Glomerular endothelial cell (primary cell): ENCODE measurements at places on chromosomes 12 and 14.

DNA sequence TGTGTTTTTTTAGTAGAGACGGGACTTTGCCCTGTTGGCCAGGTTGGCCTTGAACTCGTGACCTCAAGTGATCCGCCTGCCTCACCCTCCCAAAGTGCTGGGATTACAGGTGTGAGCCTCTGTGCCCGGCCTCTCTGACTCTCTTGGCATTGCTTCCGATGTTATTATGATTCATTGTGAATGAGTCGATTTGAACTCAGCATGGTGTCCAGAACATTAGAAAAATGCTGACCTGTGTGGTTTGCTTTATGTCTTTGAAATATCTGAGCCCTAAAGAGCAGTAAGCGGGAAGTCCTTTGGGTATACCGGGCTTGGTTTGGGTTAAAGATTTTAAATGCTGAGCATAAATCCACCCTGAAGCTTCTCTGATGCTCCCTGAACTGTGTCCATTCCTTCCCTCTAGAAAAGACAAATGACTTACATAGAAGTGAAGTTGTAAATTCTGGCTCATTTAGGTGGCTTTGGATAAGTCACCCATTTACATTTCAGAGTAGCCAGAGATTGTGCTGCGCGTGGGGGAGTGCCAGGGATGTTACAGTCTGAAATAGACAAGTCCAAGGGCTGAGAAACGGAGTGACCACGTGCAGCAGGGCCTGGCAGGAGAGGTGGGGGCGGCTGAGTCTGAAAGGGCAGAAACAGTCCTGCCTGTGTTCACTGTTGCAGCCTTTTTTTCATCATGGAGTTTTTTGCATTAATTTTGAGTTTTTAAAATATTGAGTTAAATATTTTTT is 39.6 kb downstream of the SLC15A4 start:
- no peak for DNase-seq

- DNase-seq = no peak
These were observed 254.0 kb upstream of the KRR1 start for GRCh38 chr12:75765170-75766059.

DNA sequence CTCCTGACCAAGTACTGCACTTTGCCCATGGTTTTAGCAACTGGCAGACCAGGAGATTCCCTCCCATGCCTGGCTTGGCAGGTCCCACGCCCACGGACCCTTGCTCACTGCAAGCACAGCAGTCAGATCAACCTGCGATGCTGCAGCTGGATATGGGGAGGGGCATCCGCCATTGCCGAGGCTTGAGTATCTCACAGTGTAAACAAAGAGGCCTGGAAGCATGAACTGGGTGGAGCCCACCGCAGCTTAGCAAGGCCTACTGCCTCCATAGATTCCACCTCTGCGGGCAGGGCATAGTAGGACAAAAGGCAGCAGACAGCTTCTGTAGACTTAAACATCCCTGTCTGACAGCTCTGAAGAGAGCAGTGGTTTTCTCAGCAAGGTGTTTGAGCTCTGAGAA is 479.8 kb downstream of the FUT8 start:
- no peak for DNase-seq

DNA sequence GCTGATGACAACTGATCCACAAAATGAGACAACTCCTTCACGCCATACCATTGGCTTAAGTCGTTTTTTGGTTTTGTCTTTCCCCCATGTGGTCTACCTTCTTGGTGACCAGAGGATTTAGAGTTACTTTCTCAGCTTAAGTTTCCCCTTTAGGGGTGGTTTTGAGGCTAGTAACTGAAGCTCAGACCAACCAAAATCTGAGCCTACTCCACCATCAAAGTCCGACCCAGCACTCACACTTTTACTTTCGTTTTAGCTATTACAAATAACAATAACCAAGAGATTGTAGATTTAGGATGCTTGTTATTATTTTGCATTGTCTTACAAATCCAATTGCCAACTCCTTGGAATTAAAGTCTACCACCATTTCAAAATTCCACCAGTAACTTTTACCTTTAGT is 130.6 kb upstream of the MDM1 start:
- DNase-seq = no peak

GRCh38 chr14:79732911-79733655 is 478.2 kb downstream of the DIO2 start:
- no peak for DNase-seq

- no peak for DNase-seq
These were observed 249.8 kb downstream of the VRK1 start for GRCh38 chr14:97046967-97047366.

DNA sequence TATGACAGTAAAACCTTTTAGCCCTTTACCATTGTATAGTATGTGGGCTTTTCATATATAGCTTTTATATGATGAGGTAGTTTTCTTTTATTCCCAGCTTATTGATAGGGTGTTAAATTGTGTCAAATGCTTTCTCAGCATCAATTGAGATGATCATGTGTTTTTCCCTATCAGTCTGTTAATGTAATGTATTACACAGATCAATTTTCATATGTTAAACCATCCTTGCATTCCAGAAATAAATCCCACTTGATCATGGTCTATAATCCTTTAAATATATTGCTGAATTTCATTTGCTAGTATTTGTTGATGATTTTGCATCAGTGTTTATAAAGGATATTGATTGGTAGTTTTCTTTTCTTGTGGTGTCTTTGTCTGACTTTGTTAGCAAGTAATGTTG is 603.9 kb downstream of the TRHDE start:
- DNase-seq = no peak

- DNase-seq = no peak
These were observed 210.4 kb upstream of the SYT10 start for GRCh38 chr12:33649992-33650391.

- no peak for DNase-seq
These were observed 7.0 kb upstream of the VRK1 start for GRCh38 chr14:96790186-96790585.

DNA sequence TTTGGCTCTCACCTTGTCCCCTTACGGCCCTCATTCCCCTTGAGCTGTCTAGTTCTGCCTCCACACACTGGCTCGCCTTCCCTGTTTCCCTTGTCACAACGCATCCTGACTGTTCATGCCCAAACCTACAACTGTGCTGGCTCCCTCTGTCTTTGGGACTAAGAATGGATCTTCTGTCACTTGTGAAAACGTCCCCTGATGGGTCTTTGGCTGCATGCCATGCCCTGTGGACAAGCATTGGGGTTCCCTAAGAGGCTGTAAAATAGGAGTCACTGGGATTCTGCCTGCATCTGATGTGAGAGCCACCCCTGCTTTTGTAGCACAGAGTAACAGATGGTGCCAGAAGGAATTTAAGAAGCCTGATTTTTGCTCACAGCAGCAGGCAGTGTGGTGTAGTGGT is 285.3 kb upstream of the CRY1 start:
- DNase-seq = no peak

DNA sequence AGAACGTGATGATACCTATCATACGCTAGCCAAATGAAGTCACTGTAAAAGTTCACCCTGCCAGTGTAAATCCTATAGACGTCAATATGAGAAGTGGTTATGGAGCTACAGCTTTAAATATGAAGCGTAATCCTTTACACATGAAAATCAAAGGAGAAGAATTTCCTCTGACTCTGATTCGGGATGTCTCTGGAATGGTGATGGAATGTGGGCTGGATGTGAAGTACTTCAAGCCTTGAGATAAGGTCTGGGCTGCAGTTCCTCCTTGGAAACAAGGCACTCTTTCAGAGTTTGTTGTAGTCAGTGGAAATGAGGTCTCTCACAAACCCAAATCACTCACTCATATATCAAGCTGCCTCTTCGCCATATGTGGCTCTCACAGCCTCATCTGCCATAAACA is 53.1 kb upstream of the NAP1L1 start:
- DNase-seq = no peak

- no peak for DNase-seq
These were observed 2.9 kb downstream of the CLMN start for GRCh38 chr14:95316821-95317220.

DNA sequence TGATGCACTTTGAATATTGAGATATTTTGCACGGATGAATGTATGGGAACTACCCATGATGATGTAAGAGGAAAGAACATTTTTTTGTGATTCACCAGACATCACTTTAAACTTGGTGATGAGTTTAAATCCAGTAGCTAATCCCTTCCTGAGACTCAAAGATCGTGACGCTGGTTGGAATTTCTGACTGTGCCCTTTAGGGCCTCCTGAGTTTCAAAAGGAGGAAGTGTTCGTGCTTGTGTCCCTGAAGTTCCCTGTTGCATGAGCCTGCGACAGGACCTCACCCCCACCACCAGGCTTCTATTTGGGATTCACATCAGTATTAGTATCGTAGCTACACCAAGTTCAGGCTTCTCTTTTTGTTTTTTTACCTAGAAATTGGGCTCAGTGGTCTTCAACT is 18.6 kb upstream of the RIN3 start:
- DNase-seq = no peak

DNA sequence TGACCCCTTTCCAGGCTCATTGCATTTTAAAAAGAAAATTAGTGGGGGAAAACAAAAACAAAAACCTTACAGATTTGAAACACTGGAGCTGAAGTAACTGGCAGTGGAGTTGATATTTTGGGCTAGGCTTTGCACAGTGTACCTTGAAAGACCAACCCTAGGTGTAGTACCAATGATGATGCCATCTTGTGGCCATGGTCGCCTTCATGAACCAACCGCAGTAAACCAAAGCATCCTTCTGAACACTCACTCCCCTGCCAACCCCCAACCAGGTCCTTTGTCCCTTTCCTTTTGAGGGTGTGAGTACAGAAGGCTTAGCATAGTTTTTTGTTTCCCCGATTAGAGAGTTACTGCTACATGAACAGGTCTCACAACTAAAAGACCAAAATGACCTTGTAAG is 5.9 kb downstream of the TOMM20L start:
- DNase-seq = no peak

- DNase-seq = no peak
These were observed 9.6 kb downstream of the TSHR start for GRCh38 chr14:80965037-80965436.

- DNase-seq = no peak
These were observed 168.1 kb downstream of the SNAPC1 start for GRCh38 chr14:61930101-61930857.

DNA sequence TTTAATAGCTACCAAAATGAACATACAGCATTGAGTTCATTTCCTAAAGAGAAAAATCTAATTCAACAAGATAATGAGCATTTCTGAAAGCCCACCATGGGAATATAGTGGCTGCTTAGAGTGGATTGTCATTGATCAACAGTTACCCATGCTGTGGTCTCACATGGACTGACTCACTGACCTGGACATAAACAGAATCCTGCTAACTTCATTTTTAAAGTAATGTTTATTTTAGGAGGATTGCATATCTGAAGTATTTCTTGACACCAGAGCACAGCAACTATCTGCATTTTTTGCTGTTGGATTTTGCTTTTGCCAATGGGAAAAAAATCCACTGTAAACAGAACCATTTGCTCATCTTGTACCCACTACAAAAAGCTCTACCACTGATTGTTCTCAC is 71.7 kb downstream of the KCNC2 start:
- no peak for DNase-seq
